Substantia nigra (tissue), 51 donors: ENCODE measurements at places on chromosomes 3 and 15.

GRCh38 chr3:51679777-51680176, 8.7 kb downstream of the TEX264 start:
- DNase-seq = no peak

DNA sequence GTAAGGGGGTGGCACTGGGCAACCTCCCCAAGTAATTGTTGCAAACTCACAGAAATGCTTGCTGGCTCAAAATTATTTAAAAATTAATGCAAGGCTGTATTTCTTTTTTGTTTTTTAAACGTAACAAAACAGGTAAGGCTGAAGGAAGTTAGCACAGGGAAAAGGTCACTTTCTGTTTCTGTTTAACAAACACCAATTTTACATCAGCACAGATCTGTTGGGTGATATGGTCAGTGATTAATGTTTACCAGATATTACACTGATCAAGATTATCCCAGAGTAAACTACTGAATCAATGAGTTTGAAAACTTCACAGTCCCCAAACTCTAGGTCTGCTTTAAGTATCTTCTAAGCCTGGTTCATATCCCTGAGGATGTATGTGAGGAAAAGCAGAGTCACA, 558.0 kb downstream of the FOXP1 start:
- DNase-seq = no peak

DNA sequence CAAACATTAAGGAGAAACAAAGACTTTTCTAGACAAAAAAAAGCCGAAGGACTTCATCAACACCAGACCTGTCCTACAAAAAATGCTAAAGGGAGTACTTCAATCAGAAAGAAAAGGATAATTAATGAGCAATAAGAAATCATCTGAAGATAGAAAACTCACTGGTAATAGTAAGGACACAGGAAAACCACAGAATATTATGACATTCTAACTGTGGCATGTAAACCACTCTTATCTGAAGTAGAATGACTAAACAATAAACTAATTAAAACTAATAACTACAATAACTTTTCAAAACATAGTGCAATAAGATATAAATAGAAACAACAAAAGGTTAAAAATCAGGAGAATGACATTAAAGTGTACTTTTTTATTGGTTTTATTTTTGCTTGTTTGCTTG, 584.5 kb upstream of the CCDC54 start:
- DNase-seq = no peak

GRCh38 chr15:89662893-89663626, 7.8 kb upstream of the KIF7 start:
- no peak for DNase-seq

GRCh38 chr3:73143401-73143800, 81.9 kb downstream of the EBLN2 start:
- DNase-seq = no peak

DNA sequence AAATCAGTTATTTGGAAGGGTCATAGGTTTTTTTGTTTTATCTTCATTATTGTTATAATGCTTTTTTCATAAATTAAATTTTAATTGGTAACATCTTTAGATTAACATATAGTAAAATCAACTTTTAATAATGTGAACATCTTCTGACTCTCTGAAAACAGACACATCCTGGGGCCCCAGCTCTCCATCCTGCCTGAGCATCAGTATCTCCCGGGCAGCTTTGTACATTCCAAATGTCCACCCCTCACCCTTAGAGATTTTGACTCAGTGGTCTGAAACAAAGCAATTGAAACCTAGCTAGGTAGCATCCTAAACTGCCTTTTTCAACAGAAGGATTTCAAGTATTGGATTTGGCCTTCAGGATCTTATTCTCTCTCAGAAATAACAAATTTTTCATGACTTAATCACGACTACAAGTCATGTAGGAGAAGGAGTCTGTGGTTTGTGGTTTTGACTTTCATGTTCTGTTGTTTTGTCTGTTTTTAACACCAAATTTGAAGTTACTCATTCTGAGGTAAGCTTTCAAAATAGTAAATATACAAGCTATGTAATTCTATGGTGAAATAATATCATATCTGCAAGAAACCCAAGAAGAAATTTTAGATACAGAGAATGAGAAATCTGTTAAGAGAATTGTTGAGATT, 147.3 kb upstream of the UBE2E2 start:
- DNase-seq = no peak

DNA sequence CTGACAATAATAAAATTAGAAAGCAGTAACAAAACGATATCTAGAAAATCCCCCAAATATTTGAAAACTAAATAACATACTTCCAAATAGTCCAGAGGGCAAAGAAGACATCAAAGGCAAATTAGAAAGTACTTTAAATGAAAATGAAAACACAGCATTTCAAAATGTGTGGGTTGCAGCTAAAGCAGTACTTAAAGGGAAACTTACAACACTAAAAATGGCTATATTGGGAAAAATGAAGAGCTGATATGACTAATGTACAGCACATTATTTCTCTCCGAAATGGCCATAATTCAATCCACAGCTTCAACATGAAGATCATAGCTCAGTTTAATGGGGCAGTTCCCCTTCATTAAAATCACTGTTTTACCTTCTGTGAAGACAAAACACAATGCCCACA, 71.9 kb downstream of the FBXL22 start:
- no peak for DNase-seq

- DNase-seq = no peak
These were observed 16.2 kb downstream of the ZNF148 start for GRCh38 chr3:125358923-125359322.

GRCh38 chr3:47865192-47865591, 62.3 kb downstream of the DHX30 start:
- no peak for DNase-seq

DNA sequence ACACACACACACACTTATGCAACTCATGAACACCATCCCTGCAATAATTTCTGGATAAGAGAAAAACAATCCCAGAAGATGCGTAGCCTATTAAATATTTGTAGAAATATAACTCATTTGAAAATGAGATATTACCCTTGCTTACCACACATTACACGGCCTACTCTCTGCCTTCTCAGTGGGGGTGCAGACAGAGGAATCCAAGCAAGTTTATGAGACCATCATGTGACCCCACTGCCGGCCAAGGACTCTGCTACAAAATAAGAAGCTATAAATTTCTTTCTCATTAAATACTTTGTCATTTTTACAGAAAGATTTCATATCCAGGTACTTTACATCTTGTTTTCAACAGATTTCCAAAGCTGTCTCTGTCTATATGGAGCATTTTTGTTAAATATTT, 286.3 kb downstream of the ZNF385D start:
- no peak for DNase-seq

GRCh38 chr3:150232992-150233451, 175.1 kb upstream of the TSC22D2 start:
- no peak for DNase-seq

DNA sequence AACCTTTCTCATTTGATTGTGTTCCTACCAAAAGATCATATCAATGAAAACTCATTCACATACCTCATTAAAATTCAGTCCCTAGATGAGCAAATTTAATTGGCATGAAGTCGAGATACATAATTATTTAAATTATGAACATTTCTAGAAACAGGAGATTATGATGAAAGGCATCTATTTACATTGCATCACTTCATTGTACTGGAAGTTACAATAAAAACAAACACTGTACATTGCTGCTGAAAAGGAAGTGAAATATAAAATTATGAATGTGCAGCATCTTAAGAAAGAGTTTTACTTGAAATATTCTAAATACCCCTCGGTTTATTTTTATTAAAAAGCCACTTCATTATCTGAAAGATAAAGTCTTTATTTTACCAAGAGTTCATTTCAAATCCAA, 163.4 kb upstream of the ZNF385D start:
- DNase-seq = no peak

- DNase-seq = peak; percentile 52
These were observed 29.3 kb upstream of the MEF2A start for GRCh38 chr15:99536422-99537040.

DNA sequence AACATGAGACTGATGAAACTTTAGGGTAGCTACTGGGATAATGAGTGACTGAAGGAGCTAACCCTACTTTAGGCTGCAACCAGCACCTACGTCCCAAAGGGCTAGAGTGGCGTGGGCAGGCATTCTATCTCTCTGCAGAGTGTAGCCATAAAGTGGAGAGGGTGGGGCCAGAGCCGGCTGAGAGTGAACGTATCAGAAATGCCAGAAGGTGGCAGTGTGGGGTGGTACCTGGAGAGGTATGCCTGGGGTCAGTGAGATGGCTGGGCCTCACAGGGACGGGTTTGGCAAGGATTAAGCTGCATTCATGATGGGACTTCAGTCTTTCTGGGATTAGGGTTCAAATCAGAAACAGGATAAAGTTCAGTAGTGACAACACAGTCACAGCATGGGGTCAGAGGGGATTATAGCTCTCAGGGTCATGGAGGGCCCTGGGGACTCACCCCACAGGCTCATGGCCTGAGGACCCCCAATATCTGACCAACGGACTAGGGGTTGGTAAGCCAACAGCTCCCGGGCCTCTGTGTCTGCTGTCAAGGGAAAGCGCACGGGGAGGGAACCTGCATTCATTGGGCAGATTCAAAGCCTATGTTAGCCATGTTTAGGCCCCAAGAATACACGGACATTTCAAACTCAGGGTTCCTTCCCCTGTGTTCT, 86.5 kb upstream of the FOXB1 start:
- DNase-seq = peak; percentile 11

DNA sequence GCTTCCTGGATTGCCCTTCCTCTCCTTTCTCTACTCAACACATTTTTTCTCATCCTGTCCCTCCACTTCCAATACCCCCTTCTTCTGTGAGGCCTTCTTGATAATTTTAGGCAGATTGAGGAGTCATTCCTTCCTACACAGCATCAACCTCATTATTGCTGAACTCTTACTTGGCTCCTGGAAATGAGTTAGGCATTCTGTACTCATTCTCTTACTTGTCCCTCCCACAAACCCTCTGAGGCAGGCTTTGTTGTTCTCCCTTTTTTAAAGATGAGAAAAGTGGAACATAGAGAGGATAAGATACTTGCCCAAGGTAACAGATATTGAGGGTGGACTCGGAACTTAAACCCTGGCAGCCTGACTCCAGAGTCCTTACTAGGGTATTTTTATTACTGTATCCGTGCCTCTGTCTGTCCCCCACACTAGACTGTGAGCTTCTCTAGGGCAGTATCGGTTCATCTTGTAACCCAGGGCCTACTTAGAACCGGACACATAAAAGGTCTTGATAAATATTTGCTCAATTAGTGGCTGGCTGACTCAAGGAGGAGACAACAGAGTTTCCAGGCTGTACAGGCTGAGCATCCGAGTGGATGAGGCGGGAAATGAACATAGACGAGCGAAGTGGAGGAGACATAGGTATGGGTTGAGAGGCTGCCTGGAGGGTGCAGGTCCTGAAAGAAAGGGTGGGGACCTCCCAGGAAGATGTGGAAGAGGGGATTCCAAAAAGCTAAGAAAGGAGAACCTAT, 148.7 kb upstream of the ATP2B2 start:
- no peak for DNase-seq

DNA sequence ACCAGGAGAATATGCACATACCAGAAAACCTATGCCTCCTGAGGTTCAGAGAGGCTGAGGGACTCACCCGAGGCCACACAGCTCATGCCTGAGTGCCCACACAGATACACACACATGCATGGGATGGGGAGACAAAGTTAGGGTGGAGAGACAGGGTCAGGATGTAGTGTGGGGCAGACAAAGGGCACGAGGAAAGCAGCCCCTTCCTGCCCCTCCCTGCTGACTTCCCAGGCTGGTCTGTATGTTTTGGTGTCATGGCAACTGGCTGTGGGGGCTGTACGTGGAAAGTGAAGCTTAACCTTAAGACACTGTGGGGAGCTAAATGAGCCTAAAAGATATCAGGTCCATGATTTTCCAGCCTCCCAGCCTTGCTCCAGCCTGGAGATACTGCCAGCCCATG, 57.8 kb downstream of the EPHB3 start:
- DNase-seq = no peak

DNA sequence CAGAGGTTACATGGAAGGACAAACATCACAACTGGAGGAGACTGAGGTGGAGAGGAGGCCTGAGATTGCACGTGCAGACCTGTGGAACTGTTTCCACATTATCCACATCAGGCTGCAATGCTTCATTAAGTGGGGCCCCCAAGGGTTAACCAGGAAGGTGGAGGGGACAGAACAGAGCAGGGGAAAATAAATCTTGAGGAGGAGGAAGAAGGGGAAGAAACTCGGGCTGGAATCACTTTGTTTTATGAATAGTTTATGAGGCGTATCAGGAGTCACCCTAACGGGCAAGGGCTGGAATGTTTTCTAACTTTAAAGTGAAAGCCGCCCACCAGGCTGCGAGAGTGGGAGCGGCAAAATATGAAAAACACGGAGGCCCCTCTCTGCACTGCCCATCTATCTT, 154.9 kb downstream of the WNT5A start:
- DNase-seq = no peak

- no peak for DNase-seq
These were observed 28.6 kb upstream of the VPS8 start for GRCh38 chr3:184783319-184783718.
